ENCODE measurements at places on chromosomes 13 and 19.

- H3K4me1 ChIP-seq: no peaks in the 10 kb centered on the region
- H3K27ac ChIP-seq: no peak overlapping the region
- H3K27me3 ChIP-seq: no peaks in the 10 kb centered on the region
- H3K36me3 ChIP-seq: no peaks in the 10 kb centered on the region
These were observed 296.7 kb upstream of the DACH1 start for GRCh38 chr13:72163678-72164077.

DNA sequence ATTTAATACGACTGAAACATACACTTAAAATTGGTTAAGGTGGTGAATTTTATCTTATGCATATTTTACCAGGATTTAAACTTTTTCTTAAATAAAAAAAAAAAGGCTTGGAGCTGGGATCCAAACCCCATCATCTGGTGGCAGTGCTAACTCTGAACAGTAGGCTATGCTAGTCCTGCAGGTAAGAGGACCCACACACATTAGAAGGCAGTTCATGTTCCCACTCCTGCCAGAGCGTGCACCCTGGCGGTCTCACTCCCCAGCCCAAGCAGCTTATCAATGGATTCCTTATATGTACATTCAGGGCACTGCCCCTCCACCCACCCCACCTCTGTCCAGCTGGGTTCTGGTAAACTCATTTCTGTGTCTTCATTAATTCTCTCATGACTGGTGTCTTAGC, 31.3 kb upstream of the CEBPA start:
- no peak overlapping the region for H3K4me3 ChIP-seq
- H3K27me3 ChIP-seq: peaks cover 3% of the 10 kb centered on the region
- DNase-seq: no peak
- no peaks in the 10 kb centered on the region for H3K36me3 ChIP-seq

GRCh38 chr13:104288496-104288895, 1222.3 kb upstream of the SLC10A2 start:
- no peaks in the 10 kb centered on the region for H3K4me1 ChIP-seq
- H3K36me3 ChIP-seq: no peaks in the 10 kb centered on the region
- no peak for DNase-seq
- no peak overlapping the region for H3K4me3 ChIP-seq
- no peaks in the 10 kb centered on the region for H3K27me3 ChIP-seq

GRCh38 chr19:17112700-17113099, 37.1 kb downstream of the MYO9B start:
- no peak for DNase-seq
- peak overlapping the region; percentile 32 for H3K27ac ChIP-seq
- peaks cover 36% of the 10 kb centered on the region for H3K4me1 ChIP-seq
- H3K36me3 ChIP-seq: peaks cover 42% of the 10 kb centered on the region

DNA sequence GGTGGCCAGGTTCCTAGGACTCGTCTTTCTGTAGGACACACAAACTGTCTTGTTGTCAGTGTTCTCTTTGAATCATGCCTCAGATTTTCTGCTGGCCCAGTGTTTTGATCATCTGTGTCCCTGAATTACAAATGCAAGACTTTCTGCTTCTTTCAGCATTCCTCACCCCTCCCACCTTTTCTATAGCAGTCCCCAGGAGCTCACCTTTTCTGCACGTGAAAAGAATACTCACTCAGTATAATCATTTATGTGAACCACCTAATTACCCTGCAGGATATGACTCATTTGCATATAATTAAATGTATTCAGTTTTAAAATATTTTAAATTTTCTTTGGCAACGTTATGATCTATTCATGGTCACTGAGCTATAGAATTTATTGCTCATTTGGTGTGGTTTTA, 389.2 kb downstream of the ITGBL1 start:
- H3K4me1 ChIP-seq: no peaks in the 10 kb centered on the region
- H3K36me3 ChIP-seq: no peaks in the 10 kb centered on the region
- no peaks in the 10 kb centered on the region for H3K27me3 ChIP-seq
- no peak overlapping the region for H3K4me3 ChIP-seq
- no peak for DNase-seq

- H3K4me1 ChIP-seq: peaks cover 26% of the 10 kb centered on the region
- H3K27ac ChIP-seq: no peak overlapping the region
- DNase-seq: no peak
These were observed 32.6 kb upstream of the SLC46A3 start for GRCh38 chr13:28751175-28751960.

DNA sequence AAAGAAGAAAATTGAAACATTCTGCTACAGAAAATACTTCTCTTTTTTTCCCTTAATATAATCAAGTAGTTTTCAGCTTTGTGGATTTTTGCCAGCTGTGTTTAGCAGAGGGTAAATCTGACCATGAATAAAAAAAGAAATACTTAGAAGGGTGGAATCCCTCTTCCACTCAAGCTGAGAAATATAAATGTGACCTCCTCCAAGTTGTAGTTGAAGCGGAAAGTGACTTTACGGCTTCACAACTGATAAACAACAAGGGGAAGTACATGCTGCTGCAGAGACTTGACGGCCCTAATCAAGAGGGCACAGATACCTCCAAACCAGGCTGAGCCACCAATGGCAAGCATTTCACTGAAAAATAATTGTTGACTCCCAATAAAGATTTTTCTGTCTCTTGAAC, 785.0 kb downstream of the SLITRK5 start:
- H3K36me3 ChIP-seq: no peaks in the 10 kb centered on the region
- no peaks in the 10 kb centered on the region for H3K4me1 ChIP-seq
- no peak overlapping the region for H3K27ac ChIP-seq
- no peak overlapping the region for H3K4me3 ChIP-seq

GRCh38 chr19:17479325-17479791, 9.0 kb downstream of the SLC27A1 start:
- H3K36me3 ChIP-seq: no peaks in the 10 kb centered on the region
- no peak for DNase-seq
- H3K4me1 ChIP-seq: no peaks in the 10 kb centered on the region
- H3K27ac ChIP-seq: no peak overlapping the region
- H3K4me3 ChIP-seq: no peak overlapping the region

DNA sequence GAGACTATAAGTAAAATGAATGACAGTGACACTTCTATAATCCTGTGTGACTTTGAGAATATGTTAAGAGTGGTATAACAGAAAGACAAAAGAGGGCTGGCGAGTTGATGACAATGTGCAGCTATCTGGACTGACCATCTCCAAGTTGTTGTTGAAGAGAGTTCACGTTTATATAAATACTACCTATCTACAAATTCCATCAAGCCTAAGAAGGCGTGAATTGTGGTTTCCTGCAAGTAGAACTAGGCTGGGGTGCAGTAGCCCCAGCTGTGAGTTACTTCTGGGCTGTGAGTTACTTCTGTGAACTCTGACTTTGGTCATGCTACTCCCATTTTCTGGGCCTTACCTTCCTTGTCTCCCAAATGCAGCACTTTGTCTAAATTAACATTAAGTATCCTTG, 561.0 kb downstream of the TBC1D4 start:
- H3K4me3 ChIP-seq: no peak overlapping the region
- H3K27me3 ChIP-seq: no peaks in the 10 kb centered on the region
- no peaks in the 10 kb centered on the region for H3K4me1 ChIP-seq
- no peaks in the 10 kb centered on the region for H3K36me3 ChIP-seq

- no peaks in the 10 kb centered on the region for H3K4me1 ChIP-seq
- no peak for DNase-seq
- no peaks in the 10 kb centered on the region for H3K27me3 ChIP-seq
- H3K27ac ChIP-seq: no peak overlapping the region
- H3K4me3 ChIP-seq: no peak overlapping the region
These were observed 157.9 kb downstream of the PTPRS start for GRCh38 chr19:5182751-5183150.

DNA sequence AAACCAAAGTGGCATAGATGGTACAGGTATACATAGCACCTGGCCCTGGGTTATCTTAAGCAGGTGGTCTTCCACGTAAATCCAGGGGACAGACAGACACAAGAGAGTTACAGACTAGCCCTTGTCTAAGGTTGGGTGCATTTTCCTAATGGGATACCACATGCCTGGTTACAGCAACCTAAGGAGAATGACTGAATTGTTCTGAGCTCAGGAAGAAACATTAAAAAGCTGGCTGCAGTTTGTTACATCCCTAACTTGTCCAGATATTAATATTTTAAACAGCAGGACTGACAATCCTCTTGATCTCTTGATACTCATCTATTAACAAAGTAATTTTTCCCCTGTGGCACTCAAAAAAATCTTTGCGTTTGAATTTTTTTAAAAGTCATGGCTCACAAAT, 102.2 kb upstream of the SERP2 start:
- no peak for DNase-seq
- H3K27me3 ChIP-seq: peaks cover 16% of the 10 kb centered on the region
- peaks cover 20% of the 10 kb centered on the region for H3K36me3 ChIP-seq
- peaks cover 24% of the 10 kb centered on the region for H3K4me1 ChIP-seq

GRCh38 chr13:21453387-21454081, 5.6 kb downstream of the ZDHHC20 start:
- DNase-seq: no peak
- H3K36me3 ChIP-seq: peaks cover 37% of the 10 kb centered on the region
- peaks cover 40% of the 10 kb centered on the region for H3K4me1 ChIP-seq
- H3K4me3 ChIP-seq: no peak overlapping the region

- H3K4me1 ChIP-seq: peaks cover 3% of the 10 kb centered on the region
- no peak overlapping the region for H3K4me3 ChIP-seq
- H3K27me3 ChIP-seq: no peaks in the 10 kb centered on the region
- H3K36me3 ChIP-seq: peaks cover 8% of the 10 kb centered on the region
These were observed 9.5 kb downstream of the GPX4 start for GRCh38 chr19:1113030-1113985.

DNA sequence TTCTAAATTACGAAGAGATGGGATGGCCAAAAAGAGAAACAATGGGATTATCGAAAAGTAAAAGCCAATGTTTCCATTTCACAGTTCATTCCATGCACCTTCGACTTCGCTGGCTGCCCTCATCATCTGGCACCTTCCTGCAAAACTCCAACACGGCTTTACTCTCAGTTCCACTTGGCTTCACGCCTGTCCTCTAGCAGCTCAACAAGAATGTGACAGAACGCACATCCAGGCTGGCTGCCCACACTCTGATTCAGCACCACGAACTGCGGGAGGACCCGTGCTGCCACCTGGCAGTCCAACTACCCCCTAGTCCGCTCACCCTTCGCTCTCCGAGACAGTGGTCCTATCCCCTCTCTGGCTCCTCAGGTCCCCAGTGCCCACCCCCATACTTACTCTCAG, 11.7 kb downstream of the ATP7B start:
- peaks cover 9% of the 10 kb centered on the region for H3K27me3 ChIP-seq
- H3K36me3 ChIP-seq: no peaks in the 10 kb centered on the region
- no peak for DNase-seq
- H3K27ac ChIP-seq: no peak overlapping the region
- H3K4me3 ChIP-seq: no peak overlapping the region

DNA sequence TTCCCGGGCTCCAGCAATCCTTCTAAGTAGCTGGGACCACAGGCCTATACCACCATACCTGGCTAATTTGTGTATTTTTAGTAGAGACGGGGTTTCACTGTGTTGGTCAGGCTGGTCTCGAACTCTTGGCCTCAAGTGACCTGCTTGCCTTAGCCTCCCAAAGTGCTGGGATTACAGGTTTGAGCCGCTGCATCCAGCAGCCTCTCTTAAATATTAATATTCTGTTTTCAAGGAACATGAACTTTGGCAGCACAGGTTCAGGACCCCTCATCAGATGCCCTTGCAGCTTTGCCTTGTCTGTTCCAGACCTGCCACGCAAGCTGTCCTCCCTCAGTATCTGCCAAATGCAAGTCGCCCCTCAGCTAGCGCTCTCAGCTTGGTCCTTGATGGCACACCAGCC, 166.8 kb downstream of the KCTD15 start:
- H3K27me3 ChIP-seq: peaks cover 5% of the 10 kb centered on the region
- no peaks in the 10 kb centered on the region for H3K4me1 ChIP-seq
- H3K27ac ChIP-seq: no peak overlapping the region
- no peaks in the 10 kb centered on the region for H3K36me3 ChIP-seq

- H3K36me3 ChIP-seq: peaks cover 20% of the 10 kb centered on the region
- no peak overlapping the region for H3K27ac ChIP-seq
- H3K4me1 ChIP-seq: peaks cover 6% of the 10 kb centered on the region
These were observed 84.8 kb downstream of the SLC7A1 start for GRCh38 chr13:29510651-29511084.

GRCh38 chr13:58187881-58188280, 556.3 kb downstream of the PCDH17 start:
- H3K27ac ChIP-seq: no peak overlapping the region
- H3K4me3 ChIP-seq: no peak overlapping the region
- no peaks in the 10 kb centered on the region for H3K27me3 ChIP-seq
- H3K36me3 ChIP-seq: no peaks in the 10 kb centered on the region

DNA sequence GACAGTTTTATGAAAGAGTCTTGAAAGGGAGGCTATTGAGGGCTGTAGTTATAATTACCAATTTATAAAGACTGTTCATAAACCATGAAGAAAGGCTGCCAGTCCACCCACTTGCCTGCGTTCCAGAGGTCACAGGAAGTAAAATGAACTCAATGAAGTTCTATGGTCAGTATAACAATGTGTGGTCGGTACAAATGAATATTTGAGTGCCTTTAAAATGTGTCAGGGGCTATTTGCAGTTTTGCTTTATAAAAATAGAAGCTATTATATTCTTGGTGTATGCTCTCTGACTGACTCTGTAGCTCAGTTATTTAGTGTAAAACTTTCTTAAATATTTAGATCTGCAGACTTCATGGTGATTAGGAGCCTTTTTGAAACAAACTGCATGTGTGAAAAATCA, 47.0 kb downstream of the ESD start:
- H3K27me3 ChIP-seq: no peaks in the 10 kb centered on the region
- H3K27ac ChIP-seq: no peak overlapping the region
- peaks cover 36% of the 10 kb centered on the region for H3K4me1 ChIP-seq
- H3K4me3 ChIP-seq: no peak overlapping the region
- no peak for DNase-seq
- H3K36me3 ChIP-seq: peaks cover 37% of the 10 kb centered on the region

DNA sequence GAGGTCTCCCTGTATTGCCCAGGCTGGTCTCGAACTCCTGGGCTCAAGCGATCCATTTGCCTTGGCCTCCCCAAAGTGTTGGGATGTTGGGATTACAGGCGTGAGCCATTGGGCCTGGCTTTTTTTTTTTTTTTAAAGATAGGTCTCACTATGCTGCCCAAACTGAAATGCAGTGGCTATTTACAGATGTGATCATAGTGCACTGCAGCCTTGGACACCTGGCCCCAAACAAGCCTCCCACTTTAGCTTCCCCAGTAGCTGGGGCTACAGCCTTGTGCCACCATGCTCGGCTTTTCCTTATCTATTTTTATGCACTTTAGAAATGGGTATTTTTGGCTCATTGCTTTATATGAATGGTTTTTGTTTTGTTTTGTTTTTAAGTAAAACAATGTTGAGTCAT, 37.4 kb downstream of the LSM14A start:
- no peaks in the 10 kb centered on the region for H3K27me3 ChIP-seq
- H3K4me3 ChIP-seq: no peak overlapping the region
- H3K36me3 ChIP-seq: peaks cover 31% of the 10 kb centered on the region
- H3K4me1 ChIP-seq: peaks cover 2% of the 10 kb centered on the region

DNA sequence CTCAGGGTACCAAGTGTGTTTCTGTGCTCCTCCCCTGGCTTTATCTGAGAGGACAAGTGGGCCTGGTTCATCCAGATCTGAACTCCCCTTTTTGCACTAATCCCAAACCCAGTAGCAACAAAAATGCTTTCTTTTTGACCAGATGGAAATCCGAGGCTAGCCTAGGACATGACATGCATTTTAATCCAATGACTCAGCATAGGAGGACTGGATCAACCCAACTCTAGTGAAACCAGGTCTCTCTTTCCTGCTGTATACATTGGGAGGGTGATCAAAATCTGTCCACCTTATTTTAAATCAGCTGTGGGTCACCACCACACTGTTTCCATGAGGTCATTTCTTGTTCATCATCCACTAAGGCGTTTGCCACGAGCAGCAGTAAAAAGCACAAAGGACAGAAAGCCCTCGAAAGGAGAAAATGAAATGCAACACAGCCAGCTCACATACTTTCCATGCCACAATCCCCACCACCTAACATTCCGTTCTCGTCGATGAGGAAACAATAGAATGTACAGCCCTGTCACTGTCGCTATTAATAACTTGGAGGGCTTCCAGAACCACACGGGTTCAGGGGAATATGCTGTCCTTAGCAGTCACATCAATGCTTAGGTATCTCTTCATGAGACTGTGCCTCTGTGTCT, 543.0 kb downstream of the IRS2 start:
- H3K4me1 ChIP-seq: no peaks in the 10 kb centered on the region
- no peak overlapping the region for H3K27ac ChIP-seq
- H3K4me3 ChIP-seq: no peak overlapping the region
- DNase-seq: no peak
